ENCODE measurements at places on chromosomes 4 and X.

GRCh38 chrX:17842769-17843525 is 18.2 kb downstream of the RAI2 start:
- no peak for DNase-seq

DNA sequence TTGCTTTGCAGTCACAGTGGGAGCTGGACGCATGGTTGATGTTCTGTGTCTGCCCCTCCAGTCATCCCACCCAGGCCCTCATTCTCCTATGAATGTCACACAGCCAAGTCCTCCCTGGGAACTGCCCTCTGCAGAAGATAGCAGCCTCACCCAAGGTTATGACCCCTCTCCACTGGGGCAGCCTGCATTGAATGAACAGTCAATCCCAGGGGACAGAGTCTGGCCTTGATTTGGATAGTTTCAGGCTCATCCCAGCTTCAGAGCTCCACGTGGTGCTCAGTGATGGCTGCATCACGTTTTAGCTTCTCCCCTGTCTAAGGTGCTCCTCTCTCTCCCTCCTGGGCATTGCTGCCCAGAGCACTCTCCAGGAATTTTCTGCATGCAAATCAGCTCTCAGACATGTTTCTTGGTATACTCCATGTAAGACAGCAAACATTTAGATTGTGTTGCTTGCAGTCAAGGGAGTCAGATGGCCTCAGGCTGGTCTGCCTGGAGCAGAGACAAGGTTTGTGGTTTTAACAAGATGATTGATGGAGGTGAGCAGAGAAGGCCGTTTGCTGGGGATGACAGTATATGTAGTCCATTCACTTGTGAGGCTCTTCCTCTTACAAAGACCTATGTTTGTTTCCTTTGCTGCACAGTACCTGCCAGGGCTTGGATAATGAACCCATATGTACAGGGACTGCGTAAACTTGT is 56.1 kb upstream of the MSX1 start:
- no peak for DNase-seq

DNA sequence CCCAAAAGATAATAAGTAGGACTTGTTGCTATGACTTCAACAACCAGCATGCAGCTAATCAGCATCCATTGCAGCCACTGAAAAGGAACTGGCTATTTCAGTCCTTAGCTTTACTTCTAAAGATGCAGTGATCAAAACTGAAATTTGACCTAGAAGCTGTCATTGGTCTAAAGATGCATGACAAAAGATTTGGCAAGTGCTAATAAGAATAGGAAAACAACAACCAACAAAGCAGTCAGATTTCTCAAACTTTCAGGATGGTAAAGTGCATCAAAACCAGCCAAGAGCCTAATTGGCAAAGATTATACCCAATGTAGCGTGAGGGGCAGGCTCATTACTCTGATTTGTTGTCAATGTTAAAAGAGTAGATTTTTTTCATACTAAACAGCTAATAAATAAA is 77.1 kb upstream of the WDR17 start:
- DNase-seq: no peak

DNA sequence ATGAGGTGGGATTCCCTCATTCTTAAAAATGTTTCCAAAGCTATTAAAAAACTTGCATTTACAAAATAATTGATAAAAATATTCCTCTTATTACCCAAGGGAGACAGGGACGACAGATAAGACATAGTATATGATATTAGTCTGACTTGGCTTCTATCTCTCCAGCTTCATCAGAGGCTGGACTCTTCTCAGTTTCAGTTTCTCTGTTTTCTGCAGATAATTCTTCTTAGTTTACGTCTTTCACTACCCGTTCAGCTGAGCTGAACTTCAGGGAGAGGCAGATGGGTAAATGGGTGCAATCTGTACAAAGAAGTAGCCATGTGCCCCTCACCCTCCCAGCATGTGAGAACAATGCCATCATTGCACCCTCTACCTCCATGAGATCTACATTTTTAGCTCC is 214.0 kb upstream of the SLIT2 start:
- no peak for DNase-seq

GRCh38 chr4:54032558-54033135 is 31.8 kb downstream of the CHIC2 start:
- no peak for DNase-seq

DNA sequence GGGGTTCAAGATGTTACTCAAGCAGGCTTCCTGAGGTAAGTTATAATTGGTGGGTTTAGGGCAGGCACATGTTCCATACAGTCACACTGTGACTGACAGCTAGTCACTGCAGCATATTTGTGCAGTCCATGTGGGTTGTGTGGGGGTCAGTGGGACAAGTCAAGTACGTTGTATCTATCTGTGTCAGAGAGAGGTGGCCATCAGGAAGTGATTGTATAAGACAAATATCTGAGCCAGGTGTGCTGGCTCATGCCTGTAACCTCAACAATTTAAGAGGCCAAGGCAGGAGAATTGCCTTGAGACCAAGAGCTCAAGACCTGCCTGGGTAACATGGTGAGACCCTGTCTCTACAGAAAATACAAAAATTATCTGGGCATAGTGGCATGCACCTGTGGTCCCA is 509.3 kb downstream of the CENPC start:
- DNase-seq: no peak

GRCh38 chr4:77773101-77773500 is 46.1 kb downstream of the CNOT6L start:
- no peak for DNase-seq

- no peak for DNase-seq
Measured at GRCh38 chr4:153512952-153513500, 46.9 kb downstream of the TMEM131L start.

- DNase-seq: no peak
Measured at GRCh38 chrX:15576019-15576418, 24.7 kb downstream of the ACE2 start.

GRCh38 chrX:140712413-140713173 is 3.0 kb downstream of the LINC00632 start:
- DNase-seq: peak; percentile 94

DNA sequence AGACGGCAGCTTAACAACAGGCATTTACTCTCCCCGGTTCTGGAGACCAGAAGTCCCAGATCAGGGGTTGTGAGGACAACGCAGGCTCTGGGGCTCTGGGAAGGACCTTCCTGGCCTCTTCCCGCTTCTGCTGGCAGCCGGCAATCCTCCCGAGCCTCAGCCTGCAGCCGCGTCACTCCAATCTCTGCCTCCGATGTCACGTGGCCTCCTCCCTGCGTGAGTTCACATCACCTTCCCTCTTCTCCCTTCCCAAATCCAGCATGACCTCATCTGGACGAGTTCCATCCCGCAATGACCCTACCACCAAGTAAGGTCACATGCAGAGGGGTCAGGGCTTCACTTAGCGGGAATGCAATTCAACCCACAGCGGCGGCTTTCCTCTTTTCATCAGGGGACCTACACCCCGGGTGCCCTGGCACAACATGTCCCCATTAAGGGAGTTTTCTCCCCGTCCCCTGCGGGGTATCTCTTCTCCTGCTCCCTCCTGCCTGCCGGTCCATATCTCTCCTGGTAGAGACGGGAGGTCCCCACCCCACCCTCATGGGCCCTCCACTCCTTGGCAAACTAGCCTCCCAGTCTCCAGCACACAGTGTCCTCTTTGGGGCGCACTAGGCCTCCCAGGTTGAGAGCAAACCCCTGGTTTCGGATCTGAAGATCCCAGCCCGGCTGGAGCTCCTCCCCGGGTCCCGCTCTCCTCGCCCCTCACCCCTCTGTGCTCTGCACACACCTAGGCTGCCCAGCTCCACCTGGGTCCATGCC is 25.5 kb downstream of the ABLIM2 start:
- DNase-seq: peak; percentile 43

- peak; percentile 69 for DNase-seq
Measured at GRCh38 chr4:144449611-144450010, 196.3 kb upstream of the HHIP start.

DNA sequence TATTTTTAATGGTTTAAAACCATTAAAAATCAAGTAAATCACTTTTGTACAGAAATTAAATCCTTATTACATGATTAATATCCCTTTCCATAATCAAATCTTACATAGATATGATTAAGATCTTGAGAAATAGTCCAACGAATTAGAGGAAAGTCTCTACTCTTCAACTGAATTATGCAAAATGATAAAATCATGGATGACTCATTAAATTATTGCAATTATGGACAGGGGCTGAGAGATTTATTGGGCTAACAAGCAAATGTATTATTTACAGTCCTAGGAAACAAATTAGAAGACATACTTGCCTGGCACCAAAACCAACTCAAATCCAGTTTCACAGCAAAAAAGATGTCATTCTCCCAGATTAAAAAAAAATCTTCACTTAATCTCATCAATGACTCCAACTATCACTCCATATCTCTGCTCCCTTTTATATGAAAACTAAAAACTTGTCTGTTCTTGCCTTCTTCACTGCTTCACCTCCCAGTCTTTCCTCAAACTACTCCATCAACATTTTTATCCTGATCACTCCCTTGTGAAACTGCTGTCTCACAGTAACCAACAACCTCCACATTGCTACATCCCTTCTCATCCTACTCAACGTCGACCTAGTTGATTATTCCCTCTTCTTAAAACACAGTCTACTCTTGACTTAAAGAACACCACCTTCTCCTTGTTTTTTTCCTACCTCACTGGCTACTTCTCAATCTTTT is 18.4 kb upstream of the DDX60 start:
- no peak for DNase-seq

GRCh38 chr4:147733716-147734344 is 1.9 kb downstream of the ARHGAP10 start:
- DNase-seq: peak; percentile 25

DNA sequence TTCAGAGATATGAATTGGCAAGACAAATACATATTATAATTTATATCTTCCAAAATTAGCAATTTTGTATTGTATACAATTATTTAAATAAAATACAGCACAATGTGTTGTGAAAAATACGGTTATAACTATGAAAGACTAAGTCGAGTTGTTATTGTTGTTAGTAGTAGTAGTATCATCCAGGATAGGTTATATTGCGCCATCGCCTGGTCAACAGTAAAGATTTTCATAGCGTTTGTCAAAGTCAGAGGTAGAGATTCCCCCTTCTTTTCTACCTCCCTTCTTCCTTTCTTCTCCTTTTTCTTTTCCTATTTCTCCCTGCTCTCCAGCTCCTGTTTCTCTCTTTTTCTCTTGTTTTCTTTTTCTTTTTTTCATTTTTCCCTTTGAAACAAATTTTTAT is 499.1 kb upstream of the EPHA5 start:
- DNase-seq: no peak

DNA sequence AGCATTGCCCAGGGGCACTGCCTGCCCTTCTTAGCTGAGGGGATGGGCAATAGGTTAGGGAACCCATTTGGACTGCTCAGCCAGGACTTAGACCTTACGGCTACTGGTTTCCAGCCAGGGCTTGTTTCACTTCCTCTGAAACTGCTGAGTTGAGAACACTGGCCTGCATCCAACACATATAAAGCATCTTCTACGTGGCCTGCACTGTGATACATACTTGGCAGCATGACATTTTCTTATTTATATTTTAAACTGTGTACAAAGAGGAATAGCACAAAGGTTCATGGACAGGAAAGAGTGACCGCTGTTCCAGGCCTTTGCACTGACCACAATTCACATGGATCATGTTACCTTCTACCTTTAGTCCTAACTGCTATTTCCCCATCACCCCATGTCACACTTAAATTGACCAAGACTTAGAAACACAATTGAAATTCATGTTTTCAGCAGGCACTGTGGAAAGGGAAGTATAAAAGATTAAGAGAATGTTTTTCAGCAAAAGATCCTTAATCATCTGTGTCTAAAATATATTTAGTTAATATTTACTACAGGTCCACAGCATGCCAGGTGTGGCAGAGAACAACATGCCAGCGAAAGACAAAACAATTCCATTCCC is 43.7 kb downstream of the NLGN4X start:
- no peak for DNase-seq

DNA sequence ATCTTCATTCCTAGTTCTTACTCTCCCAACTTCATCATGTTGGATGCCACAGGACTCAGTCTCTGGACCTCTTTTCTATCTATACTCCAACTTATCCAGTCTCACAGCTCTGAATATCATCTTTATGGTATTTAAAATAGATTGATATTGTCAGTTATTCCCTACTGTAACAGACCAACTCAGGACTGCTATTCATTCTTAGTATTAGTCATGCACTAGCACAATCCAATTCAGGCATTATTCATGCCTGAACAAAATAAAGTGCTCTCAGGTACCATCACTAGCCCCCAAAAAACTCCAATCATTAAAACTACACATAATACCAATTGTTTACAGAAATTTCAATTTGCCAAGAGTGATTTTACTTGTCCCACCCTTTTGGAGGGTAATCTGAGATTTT is 37.7 kb downstream of the FRYL start:
- no peak for DNase-seq

DNA sequence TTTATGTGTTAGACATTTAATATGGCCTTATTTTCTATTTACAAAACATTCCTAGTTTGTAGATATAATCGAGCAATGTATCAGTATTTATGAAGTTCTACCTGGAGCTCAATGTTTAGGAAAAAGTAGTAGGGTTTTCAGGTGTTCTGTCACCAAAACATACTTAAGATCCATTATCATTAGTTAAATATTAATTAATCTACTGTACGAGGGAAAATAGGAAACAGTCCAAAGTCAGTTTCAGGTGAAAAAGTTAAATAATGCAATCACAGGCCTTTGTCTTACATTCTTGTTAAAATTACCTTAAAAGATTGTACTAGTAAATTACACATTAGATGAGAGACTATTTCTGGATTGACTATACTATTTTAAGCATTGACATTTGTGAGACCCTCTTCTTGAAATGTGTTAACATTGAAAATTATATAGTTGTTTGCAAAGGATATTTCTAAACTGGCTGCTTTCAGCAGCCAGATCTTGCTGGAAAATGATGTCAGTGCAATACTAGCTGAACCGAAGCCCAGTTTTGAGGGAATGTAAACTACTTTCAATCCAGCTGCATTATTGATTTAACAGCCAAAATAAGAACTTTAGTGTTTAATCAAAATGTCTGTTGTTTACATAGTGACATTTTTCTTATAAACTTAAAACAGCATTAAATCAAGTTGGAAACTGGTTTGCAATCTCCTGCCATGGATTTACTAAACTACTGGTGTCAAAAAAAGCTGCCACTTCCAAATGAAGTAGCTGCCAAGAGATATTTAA is 19.3 kb downstream of the GUCY1B1 start:
- peak; percentile 51 for DNase-seq

DNA sequence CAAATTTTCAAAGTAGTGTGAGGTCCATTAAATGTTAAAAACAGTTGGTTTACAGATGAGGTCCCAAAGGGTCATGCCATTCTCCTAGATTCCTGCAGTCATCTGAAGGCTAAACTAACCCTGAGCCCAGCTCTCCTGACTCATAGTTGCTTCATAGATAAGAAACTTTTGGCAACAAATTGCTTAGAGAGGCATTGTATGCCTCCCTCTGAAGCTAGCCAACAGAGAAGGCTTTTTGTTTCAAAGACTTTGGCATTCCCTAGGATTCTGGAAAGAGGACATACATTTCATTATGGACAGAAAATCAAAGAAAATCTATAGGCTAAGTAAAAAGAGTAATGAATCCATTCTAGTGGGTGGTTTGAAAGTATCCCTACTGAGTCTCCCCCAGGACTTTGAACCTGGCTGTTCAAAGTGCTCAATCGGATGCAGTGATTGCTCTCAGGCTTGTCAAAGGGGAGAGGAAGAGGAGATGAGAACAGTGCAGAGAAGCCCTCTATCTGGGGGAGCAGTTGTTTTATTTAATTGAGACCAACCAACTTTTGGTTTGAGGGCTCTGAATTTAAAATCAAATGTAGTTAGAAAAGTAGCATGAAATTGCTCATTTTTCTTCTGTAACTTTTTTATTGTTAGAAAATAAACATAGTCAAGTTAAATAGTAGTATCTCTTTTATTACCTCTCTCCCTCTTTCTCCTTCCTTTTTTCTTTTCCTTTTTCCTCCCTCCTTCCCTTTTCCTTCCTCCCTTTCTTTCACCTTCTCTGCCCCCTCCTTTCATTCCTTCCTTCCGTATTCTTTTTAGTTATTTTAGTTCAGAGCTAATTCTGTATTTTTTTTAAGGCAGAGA is 72.3 kb upstream of the ZNF518B start:
- no peak for DNase-seq
